Natural killer cell (primary cell): ENCODE measurements at places on chromosomes 6 and 20. TPM values are rescaled to one million over a fixed set of nuclear protein-coding genes. Genes with fewer than 3 reads are reported as not detected.
A peak's percentile ranks its signal among the peaks of the same experiment; 100 is the strongest.

CABLES2 gene
- total RNA-seq, result 8.4 TPM

DNA sequence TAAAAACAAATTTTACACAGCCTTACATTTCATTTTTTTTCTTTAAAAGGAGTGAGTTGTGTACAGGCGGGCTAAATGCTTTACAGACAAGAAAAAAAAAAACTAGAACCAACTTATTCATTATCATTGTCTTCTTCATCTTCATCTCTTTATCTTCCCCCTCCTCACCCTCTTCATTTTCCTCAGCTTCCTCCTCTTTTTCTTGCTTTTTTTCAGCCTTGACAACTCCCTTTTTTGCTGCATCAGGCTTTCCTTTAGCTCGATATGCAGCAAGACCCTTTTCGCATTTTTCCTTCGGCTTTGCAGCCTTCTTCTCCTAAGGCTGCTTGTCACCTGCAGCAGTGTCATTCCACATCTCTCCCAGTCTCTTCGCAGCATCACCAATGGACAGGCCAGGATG lies 86.9 kb upstream of the GCM1 start:
- no peak for DNase-seq

GRCh38 chr6:120083186-120083585 lies 733.6 kb upstream of the MAN1A1 start:
- DNase-seq, result no peak

- no peak for DNase-seq
Observed at GRCh38 chr6:161139766-161140553, 133.9 kb downstream of the AGPAT4 start.

DNA sequence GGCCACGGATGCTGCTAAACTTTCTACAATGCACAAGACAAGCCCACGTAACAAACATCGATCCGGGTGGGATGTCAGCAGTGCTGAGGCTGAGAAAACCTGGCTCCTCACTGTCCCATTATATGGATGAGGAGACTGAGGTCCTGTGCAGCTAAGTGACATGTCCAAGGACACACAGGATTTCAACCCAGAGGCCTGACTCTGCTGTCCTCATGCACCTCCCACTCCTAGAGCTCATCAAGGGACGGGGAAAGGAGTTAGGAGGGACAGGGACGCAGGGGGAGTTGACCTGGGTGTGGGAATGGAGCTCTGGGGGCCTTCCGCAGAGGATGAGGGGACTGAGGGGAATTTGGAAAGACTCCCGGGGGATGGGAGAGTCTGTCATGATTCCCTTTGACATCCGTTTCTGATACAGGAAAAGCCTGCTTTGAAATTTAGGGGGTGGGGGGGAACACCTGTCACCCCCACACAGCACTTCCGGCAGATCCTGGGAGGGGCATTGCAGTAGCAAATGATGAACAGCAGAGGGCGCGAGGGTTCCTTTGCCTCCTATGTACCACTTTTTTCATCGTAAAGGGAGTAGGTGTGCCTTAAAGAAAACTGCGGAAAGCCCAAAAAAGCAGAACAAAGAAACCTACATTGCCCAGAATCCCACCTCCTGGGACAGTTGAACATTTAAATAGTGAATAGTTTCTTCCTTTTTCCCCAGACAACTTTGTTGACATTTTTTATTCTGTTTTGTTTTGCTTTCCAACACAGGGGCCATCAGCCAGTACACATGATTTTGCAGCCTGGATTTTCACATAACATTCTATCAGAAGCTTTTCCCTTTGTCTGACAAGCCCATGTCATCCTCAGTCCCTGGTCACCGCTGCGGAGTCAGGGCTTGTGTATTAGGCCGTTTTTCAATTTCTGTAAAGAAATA lies 48.6 kb downstream of the SLC2A10 start:
- DNase-seq, result peak; percentile 27

DNA sequence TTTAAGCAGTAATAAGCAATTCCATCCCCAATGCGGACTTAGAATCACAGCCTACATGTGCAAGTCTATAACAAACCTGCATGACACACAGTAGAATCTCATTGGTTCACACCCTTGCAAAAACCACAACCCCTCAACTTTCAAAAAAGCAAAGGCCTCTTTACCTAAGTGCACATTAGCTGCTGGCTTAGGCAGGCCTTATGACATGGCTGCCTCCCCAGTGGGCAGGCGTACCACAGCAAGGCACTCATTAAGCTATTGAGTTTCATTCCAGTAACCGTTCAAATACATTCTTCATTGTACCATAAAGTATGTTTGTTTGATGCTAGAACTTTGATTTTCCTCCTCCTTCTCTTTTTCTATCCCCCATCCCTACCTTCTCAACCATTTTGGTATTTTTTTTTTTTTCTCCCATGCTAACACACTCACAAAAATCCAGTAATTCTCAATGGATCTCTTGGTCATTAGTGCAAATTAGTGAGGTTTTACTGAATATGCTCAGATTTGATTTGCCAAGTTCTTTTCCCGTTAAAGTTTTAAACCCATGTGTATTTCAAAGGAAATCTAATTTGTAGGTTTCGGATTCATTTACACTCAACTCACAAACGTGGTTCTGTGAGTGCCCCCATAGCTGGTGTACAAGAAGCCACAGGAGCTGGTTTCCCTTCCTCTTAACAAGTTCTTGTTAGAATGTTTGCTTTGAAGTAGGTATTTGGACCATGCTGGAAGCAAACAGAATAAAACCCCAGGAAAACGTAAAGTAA lies 460.4 kb upstream of the RUNX2 start:
- no peak for DNase-seq

GRCh38 chr6:16932920-16933319 lies 168.9 kb upstream of the STMND1 start:
- DNase-seq, result no peak

DDX43 gene
- total RNA-seq, result 1.2 TPM

CLPSL1 gene
- not detected for total RNA-seq

DNA sequence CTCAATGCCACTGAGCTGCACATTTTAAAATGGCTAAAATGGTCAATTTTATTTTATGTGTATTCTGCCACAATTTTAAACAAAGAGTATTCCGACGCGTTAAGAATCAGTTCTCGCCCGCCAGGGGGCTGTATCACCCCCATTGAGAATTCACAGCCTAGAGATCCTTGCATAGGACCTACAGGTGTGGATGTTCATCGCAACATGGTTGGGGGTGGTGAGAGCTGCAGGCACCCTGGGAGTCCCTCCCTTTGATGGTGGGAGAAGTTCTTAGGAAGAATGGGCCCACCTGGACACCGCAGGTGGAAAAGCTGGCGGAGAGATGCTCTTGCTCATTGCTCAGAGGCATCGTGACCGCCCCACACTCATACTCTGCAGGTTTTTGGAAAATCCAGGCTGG lies 63.5 kb downstream of the SLC2A10 start:
- no peak for DNase-seq

- DNase-seq, result no peak
Observed at GRCh38 chr6:67854098-67854497, 781.0 kb upstream of the ADGRB3 start.

DNA sequence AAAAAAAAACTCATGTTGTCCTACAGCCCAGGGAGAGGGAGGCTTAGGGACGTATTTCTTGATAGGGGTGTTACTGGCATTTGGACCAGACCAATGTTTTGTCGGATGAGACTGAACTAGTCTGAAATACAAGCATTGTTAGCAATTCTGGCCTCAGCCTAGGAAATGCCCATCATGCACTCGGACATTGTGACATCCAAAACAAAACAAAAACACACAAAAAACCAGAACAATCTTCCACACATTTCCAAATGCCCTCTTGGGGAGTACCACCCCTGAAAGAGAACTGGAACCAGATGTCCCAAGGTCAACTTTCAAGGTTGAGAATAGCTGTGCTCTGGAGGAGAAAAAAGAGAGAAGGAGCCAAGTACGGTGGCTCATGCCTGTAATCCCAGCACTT lies 299.1 kb upstream of the JARID2 start:
- DNase-seq, result no peak

PKIB gene
- 0.95 TPM for total RNA-seq

DNA sequence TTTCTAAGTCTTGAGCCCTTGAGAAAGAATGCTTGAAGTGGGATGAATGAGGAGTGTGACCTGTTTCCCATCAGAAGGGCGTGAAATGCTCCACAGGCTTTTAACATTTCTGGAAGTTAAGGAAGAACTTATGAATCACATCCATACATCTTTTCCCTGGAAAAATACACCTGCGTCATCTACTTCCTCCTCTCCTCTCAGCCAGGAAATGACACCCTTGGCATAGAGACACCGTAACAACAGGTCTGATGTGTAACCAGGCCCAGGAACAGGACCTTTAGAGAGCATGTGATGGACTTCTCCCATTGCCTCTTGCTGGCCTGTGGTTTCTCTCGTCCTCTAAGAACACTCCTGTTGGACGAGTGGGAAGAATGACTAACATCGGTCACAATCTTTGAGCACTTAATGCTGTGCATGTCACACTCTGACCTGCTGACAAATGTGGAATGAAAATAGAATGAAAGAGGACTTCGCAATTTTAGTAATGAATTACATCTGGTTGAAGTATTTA lies 28.5 kb upstream of the CITED2 start:
- no peak for DNase-seq

DNA sequence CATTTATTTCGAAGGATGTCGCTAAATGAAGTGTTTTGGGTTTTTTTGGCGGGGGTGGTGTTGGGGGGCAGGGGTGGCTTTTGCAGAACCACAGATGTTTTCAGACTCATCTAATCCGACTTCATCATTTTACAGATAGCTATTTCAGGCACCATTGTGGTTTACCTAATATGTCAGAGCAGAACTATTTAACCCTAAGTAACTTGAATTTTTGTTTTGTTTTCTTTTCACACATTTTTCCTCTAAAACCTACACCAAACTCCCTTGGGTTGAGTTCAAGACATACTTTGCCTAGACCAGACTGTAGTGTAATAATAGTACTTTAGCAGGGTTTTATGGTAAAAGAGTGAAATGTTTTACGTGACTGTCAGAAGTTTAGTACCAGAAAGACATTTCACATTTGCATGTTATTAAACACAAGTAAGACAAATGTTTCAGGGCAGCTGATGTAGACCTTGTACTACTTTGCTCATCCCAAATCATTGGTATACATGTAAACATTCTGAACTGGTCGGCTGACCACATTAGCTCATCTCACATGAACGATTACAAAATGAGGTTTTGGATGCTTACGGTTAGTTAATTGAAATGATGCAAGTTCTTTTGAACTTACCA lies 37.7 kb downstream of the MAP3K4 start:
- DNase-seq, result peak; percentile 13

IL17F gene
- total RNA-seq, result not detected

GRCh38 chr20:35344354-35344837 lies 52.2 kb upstream of the FAM83C start:
- DNase-seq, result no peak

OR12D3 gene
- total RNA-seq, result not detected

GRCh38 chr6:142850679-142851423 lies 94.1 kb downstream of the HIVEP2 start:
- no peak for DNase-seq

DNA sequence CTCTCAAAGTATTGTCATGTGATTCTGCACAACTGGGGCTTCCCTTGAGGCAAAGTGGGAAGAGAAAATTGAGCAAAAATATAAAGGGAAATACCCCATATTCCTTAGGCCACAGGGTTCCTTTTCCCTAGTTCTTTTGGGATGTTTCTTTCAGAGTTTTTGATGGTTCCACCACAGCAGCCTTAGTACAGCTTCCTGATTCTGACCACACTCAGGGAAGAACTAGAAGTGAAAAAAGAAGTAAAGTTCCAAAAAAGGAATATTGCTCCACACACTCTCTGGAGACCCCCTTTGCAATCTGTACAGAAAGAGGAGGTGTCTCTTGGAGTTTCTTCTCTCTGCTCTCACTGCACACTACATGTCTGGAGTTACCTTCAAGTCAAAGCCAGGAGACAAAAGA lies 27.9 kb upstream of the HLA-DQA2 start:
- no peak for DNase-seq

GRCh38 chr6:165557674-165558073 lies 105.4 kb downstream of the PDE10A start:
- no peak for DNase-seq

- DNase-seq, result no peak
Observed at GRCh38 chr6:135269481-135269891, 88.4 kb downstream of the MYB start.

PBOV1 gene
- total RNA-seq, result not detected

SLC17A2 gene
- not detected for total RNA-seq

DNA sequence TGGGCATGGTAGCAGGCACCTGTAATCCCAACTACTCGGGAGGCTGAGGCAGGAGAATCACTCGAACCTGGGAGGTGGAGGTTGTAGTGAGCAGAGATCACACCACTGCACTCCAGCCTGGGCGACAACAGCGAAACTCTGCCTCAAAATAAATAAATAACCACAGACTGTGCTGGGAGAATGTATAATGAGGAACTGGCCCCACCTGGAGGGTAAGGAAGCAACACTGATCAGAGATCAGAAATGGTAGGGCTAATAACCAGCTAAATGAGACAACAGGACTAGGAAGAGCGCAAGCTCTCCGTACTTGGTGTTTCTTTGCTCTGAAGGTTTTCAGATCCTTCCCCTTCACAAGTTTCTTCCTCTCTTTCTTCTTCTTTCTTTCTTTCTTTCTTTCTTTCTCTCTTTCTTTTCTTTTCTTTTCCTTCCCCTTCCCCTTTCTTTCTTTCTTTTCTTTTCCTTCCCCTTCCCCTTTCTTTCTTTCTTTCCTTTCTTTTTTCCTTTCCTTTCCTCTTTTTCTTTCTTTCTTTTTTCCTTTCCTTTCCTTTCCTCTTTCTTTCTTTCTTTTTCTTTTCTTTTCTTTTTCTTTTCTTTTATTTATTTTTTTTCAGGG lies 14.6 kb downstream of the CCM2L start:
- DNase-seq, result no peak

TSHZ2 gene
- total RNA-seq, result not detected

CNBD2 gene
- 19.5 TPM for total RNA-seq

DNA sequence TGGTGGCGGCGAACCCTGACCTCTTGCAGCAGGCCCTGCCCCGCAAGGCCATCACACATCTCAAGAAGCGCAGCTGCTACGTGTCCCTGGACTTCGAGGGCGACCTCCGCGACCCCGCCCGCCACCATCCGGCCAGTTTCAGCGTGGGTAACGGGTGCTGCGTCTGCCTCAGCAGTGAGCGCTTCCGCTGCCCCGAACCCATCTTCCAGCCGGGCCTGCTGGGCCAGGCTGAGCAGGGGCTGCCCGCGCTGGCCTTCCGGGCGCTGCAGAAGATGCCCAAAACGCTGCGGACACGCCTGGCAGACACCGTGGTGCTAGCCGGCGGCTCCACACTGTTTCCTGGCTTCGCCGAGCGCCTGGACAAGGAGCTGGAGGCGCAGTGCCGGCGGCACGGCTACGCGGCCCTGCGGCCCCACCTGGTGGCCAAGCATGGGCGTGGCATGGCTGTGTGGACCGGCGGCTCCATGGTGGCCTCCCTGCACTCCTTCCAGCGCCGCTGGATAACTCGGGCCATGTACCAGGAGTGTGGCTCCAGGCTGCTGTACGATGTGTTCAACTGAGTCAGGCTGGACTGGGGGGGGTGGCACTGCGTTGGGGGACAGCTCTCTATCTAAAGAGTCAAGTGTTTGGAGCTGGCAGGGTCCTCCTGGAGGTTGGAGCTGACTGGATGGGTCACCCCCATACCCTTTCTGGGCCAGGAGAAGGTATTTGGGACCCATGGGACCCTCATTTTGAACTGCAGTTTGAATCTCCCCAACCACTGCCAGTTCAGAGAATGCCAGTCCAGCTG lies 1.1 kb downstream of the ACTL10 start:
- peak; percentile 89 for DNase-seq
